ENCODE measurements at places on chromosomes 16 and 17. TPM values are rescaled to one million over a fixed set of nuclear protein-coding genes. Genes with fewer than 3 reads are reported as not detected.

C16orf89 gene
- total RNA-seq = not detected

FOXN1 gene
- not detected for total RNA-seq

SLC38A8 gene
- not detected for total RNA-seq

C17orf50 gene
- total RNA-seq = not detected

PRSS22 gene
- total RNA-seq = not detected

PSMD3 gene
- 125 TPM for total RNA-seq

SLC6A4 gene
- total RNA-seq = under 0.01 TPM

BCAR1 gene
- 17.8 TPM for total RNA-seq

NUPR1 gene
- 5.8 TPM for total RNA-seq

QRICH2 gene
- total RNA-seq = 4.8 TPM

GNGT2 gene
- 0.56 TPM for total RNA-seq
